ENCODE measurements at places on chromosomes 5 and 9. TPM values are rescaled to one million over a fixed set of nuclear protein-coding genes. Genes with fewer than 3 reads are reported as not detected.

GRCh38 chr5:64836190-64836755 lies 67.5 kb downstream of the CWC27 start:
- H3K4me1 ChIP-seq, result no peaks in the 10 kb centered on the region
- H3K27me3 ChIP-seq, result no peaks in the 10 kb centered on the region
- H3K36me3 ChIP-seq, result peaks cover 12% of the 10 kb centered on the region

The FAM221B gene
- total RNA-seq, result not detected

GRCh38 chr5:180215783-180216630 lies 7.0 kb upstream of the RASGEF1C start:
- no peak overlapping the region for H3K27ac ChIP-seq
- no peak overlapping the region for H3K4me3 ChIP-seq
- peaks cover 6% of the 10 kb centered on the region for H3K27me3 ChIP-seq
- H3K4me1 ChIP-seq, result no peaks in the 10 kb centered on the region

GRCh38 chr9:111442360-111443027 lies 41.7 kb downstream of the ECPAS start:
- H3K27me3 ChIP-seq, result no peaks in the 10 kb centered on the region
- H3K27ac ChIP-seq, result peak overlapping the region; percentile 41
- no peaks in the 10 kb centered on the region for H3K4me1 ChIP-seq
- H3K36me3 ChIP-seq, result peaks cover 50% of the 10 kb centered on the region
- DNase-seq, result no peak

DNA sequence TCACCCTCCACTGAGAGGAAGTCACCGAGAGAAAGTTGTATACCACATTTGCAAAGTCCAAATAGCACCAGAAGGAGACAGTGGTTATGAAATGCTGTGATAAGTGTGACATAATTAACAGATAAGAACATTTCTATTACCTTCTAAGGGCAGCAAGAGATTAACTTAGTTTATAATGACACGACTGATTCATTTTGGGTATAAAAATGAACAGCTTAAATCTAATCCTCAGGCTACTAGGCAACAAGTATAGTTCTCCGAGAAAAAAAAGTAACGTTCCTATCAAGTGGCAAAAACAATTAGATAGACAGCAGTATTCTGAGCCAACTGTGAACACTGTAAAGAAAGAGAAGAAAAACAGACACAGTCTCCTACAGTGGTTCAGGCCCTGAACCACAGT lies 431.2 kb upstream of the GRAMD2B start:
- H3K36me3 ChIP-seq, result no peaks in the 10 kb centered on the region
- no peaks in the 10 kb centered on the region for H3K4me1 ChIP-seq
- H3K27me3 ChIP-seq, result no peaks in the 10 kb centered on the region
- DNase-seq, result no peak

GRCh38 chr5:149543361-149544027 lies 7.7 kb downstream of the CSNK1A1 start:
- DNase-seq, result no peak
- H3K36me3 ChIP-seq, result peaks cover 53% of the 10 kb centered on the region
- H3K4me3 ChIP-seq, result no peak overlapping the region
- no peaks in the 10 kb centered on the region for H3K27me3 ChIP-seq
- peak overlapping the region; percentile 43 for H3K27ac ChIP-seq
- H3K4me1 ChIP-seq, result peaks cover 55% of the 10 kb centered on the region

The PTGES gene
- total RNA-seq, result not detected

- no peak overlapping the region for H3K4me3 ChIP-seq
- no peak for DNase-seq
- H3K27ac ChIP-seq, result peak overlapping the region; percentile 58
- H3K4me1 ChIP-seq, result peaks cover 18% of the 10 kb centered on the region
Observed at GRCh38 chr5:163915481-163915961, 410.1 kb downstream of the MAT2B start.

DNA sequence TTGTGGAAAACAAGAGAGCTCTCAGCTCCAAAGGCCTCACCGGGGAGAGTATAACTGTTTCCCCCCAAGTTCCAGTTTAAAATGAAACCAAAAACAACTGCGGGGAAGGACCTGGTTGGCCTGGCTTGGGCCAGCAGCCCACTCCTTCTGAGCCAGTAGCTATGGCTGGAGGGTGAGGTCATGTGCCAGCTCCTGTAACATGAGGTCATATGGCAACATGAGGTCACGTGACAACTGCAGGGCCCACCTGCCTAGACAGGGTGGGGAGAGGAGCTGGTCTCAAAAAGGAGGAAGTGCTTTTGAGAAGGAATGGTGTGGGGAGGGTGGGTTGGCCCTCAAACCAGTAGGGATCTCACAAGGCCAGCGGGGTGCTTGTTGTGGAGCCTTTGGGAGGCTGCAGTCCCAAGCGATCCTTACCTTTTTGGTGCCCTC lies 29.3 kb upstream of the CRB2 start:
- no peaks in the 10 kb centered on the region for H3K36me3 ChIP-seq
- no peak for DNase-seq
- H3K27ac ChIP-seq, result no peak overlapping the region
- no peak overlapping the region for H3K4me3 ChIP-seq

DNA sequence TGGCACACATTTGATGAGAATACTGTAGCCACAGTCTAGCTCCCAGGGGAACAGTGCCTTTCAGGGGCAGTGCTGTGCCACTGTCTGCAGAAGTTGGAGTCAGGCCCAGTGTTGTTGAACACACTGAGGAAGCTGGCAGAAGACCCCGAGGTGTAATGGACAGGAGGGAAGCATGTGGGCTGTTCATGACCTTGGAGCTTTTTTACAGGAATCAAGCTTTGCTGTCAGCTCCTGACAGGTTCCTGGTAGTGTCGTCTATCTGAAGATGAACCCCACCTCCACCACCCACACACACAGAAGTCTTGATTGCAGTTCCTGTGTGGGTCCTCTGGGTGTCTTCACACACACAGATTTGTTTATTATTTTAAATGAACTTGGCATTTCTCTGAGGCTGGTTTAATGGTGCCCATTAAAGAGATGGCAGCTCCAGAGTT lies 40.3 kb upstream of the TNFAIP8 start:
- H3K36me3 ChIP-seq, result peaks cover 67% of the 10 kb centered on the region
- no peaks in the 10 kb centered on the region for H3K27me3 ChIP-seq
- peak; percentile 65 for DNase-seq
- peak overlapping the region; percentile 28 for H3K4me3 ChIP-seq
- peaks cover 91% of the 10 kb centered on the region for H3K4me1 ChIP-seq

DNA sequence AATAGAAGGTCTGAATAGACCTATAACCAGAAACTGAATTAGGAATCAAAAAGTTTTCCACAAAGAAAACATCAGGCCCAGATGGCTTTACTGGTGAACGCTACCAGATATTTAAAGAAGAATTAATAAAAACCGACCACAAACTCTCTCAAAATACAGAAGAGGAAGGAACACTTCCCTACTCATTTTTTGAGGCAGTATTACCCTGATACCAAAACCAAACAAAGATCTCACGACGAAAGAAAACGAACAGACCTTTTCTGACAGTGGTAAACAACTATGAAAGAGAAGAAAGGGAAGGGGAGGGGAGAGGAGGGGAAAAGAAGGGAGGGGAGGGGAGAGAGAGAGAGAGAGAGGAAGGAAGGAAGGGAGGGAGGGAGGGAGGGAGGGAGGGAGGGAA lies 13.5 kb downstream of the B4GALT1 start:
- H3K36me3 ChIP-seq, result peaks cover 26% of the 10 kb centered on the region
- H3K27ac ChIP-seq, result peak overlapping the region; percentile 74
- no peaks in the 10 kb centered on the region for H3K27me3 ChIP-seq
- no peak for DNase-seq
- peak overlapping the region; percentile 33 for H3K4me3 ChIP-seq
- peaks cover 62% of the 10 kb centered on the region for H3K4me1 ChIP-seq

GRCh38 chr5:6362846-6363245 lies 15.5 kb downstream of the MED10 start:
- no peaks in the 10 kb centered on the region for H3K27me3 ChIP-seq
- H3K4me3 ChIP-seq, result no peak overlapping the region
- H3K36me3 ChIP-seq, result peaks cover 25% of the 10 kb centered on the region
- H3K27ac ChIP-seq, result no peak overlapping the region
- H3K4me1 ChIP-seq, result peaks cover 34% of the 10 kb centered on the region

- H3K27me3 ChIP-seq, result no peaks in the 10 kb centered on the region
- no peak overlapping the region for H3K4me3 ChIP-seq
- no peak overlapping the region for H3K27ac ChIP-seq
- H3K4me1 ChIP-seq, result no peaks in the 10 kb centered on the region
Observed at GRCh38 chr5:37637165-37637845, 202.5 kb downstream of the GDNF start.

DNA sequence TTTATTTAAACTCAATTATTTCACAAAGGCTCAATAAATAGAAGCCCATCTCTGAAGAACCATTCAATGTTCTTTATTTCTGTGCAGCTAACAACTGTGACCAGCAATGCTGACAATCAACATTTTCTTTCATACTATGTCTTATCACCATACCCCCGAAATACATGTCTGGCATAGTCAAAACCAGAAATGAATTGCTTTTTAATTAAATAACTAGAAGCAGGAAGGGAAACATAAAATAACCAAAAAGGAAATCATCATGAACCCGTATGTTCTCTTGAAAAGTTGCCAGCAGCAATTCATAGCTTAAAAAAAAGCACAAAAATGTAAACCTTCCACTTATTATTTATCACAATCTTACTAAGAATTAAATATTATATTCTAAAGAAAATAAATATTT lies 212.4 kb downstream of the TMEM232 start:
- no peaks in the 10 kb centered on the region for H3K4me1 ChIP-seq
- no peak for DNase-seq
- no peak overlapping the region for H3K27ac ChIP-seq
- H3K27me3 ChIP-seq, result peaks cover 7% of the 10 kb centered on the region

The F2RL1 gene
- 0.89 TPM for total RNA-seq

The ARHGEF39 gene
- 11.8 TPM for total RNA-seq

The MEGF10 gene
- total RNA-seq, result not detected

DNA sequence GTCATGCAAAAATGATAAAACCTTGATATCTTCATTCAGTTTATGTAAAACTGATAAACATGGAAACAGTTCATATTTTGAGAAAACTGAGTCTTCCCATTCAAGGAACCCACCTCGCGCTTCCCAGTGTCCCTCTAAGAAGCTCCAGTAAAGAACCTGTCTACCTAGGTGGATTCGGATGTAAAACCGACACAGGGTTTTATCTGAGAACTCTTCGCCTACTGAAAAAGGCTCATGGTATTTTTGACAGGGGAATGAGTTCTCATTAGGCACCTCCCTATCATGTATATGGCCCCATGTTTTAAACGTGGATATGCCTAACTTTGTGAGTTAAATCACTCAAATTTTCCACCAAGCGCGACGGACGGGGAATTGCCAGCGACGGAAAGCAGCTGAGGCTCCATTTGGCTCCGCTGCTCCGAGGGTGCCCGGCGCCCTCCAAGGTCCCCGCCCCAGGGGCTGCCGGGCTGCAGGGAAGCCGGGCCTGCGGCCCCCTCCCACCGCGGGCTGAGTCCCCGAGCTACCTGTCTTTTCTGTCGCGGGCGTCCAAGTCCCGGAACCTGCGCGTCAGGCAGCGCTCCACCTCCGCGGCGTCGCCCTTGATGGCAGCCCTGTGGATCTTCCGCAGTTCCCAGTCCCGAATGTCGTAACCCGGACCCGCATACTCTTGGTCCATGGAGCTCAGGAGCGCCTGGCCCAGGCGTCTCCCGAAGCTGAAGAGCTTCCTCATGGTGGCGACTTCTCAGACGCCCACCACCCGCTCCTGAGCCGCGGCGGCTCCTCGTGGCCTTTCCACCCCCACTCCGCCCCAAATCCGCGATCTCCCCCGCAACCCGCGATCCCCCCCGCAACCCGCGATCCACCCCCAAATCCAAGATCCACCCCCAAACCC lies 594 bp downstream of the ANKRD18A start:
- H3K4me3 ChIP-seq, result peak overlapping the region; percentile 76
- no peaks in the 10 kb centered on the region for H3K36me3 ChIP-seq
- H3K27ac ChIP-seq, result peak overlapping the region; percentile 83
- H3K27me3 ChIP-seq, result peaks cover 45% of the 10 kb centered on the region
- H3K4me1 ChIP-seq, result peaks cover 12% of the 10 kb centered on the region

GRCh38 chr9:120926397-120926928 lies at the start of gene TRAF1:
TRAF1 (minus strand) TSS chr9:120926796; CDS start chr9:120926075, 721 bp downstream.
- peaks cover 84% of the 10 kb centered on the region for H3K4me1 ChIP-seq
- H3K27ac ChIP-seq, result peak within 1 kb of the TSS; percentile 98
- peak; percentile 40 for DNase-seq
- peaks cover 61% of the 10 kb centered on the region for H3K36me3 ChIP-seq

The ITGA2 gene
- 4.0 TPM for total RNA-seq

- peaks cover 35% of the 10 kb centered on the region for H3K4me1 ChIP-seq
- peaks cover 57% of the 10 kb centered on the region for H3K36me3 ChIP-seq
- DNase-seq, result no peak
- peak overlapping the region; percentile 60 for H3K27ac ChIP-seq
- H3K27me3 ChIP-seq, result peaks cover 5% of the 10 kb centered on the region
Observed at GRCh38 chr5:79613549-79613948, 1.3 kb downstream of the TENT2 start.

GRCh38 chr5:77022511-77023417 lies 7.4 kb upstream of the AGGF1 start:
- H3K27me3 ChIP-seq, result peaks cover 30% of the 10 kb centered on the region
- H3K27ac ChIP-seq, result no peak overlapping the region
- peaks cover 8% of the 10 kb centered on the region for H3K4me1 ChIP-seq
- DNase-seq, result no peak

The SH3PXD2B gene
- total RNA-seq, result 0.33 TPM

The HTR1A gene
- not detected for total RNA-seq

Data from activated CD4-positive, alpha-beta T cell treated with anti-CD3 and anti-CD28 coated beads, Interleukin-2, amount 10 ng/mL, durations not matched to agents 7 days and 5 days (primary cell).